Type B pancreatic cell (in vitro differentiated cells): ENCODE measurements at places on chromosomes 12 and 14.

- peaks cover 5% of the 10 kb centered on the region for H3K4me1 ChIP-seq
- H3K27ac ChIP-seq, result no peak overlapping the region
- peak; percentile 81 for DNase-seq
- H3K27me3 ChIP-seq, result peaks cover 35% of the 10 kb centered on the region
- H3K36me3 ChIP-seq, result no peaks in the 10 kb centered on the region
Measured at GRCh38 chr14:70045844-70046535, 142.8 kb downstream of the SLC8A3 start.

GRCh38 chr14:21109377-21110138 lies 8.7 kb downstream of the TMEM253 start:
- H3K4me1 ChIP-seq, result peaks cover 40% of the 10 kb centered on the region
- no peak overlapping the region for H3K4me3 ChIP-seq
- no peaks in the 10 kb centered on the region for H3K27me3 ChIP-seq
- H3K27ac ChIP-seq, result no peak overlapping the region

DNA sequence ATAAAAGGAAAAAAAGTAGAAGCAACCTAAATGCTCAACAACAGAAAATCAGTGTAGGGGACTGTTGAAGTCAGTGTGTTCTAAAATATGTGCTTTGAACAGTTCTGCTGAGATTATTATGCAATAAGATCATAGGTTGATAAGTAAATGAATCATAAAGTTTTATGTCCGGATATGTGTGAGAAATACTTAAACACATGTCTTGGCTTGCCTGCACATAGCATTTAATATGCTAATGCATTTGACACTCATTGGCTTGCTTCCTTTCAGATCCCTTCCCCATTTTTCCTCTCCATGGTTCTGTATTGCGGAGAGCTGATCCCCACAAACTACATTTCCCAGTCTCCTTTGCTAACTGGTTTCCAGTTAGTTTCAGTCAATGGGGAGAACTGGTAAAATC lies 573.8 kb upstream of the TBX3 start:
- no peaks in the 10 kb centered on the region for H3K27me3 ChIP-seq
- H3K4me1 ChIP-seq, result peaks cover 21% of the 10 kb centered on the region
- no peak overlapping the region for H3K4me3 ChIP-seq

DNA sequence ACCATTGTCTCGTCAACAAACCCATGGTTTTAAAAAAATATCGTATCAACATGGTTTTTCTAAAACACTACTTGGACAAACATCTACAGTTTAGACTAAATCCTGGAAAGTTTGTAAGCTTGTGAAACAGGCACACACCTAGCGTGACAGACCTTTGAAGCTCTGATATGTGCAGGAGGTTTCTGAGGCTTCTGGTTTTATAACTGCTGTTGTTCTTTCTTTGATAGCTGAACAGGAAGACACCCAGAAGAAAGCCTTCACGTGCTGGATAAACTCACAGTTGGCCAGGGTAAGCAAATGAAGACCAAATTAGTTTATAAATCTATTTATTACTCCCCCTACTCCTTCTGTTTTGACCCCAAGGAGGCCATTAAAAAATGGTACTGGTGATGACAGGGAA lies 87.6 kb downstream of the SYNE2 start:
- no peak overlapping the region for H3K27ac ChIP-seq
- no peak overlapping the region for H3K4me3 ChIP-seq
- DNase-seq, result no peak
- H3K4me1 ChIP-seq, result no peaks in the 10 kb centered on the region
- H3K36me3 ChIP-seq, result peaks cover 6% of the 10 kb centered on the region

GRCh38 chr12:10069099-10069498 lies 29.7 kb downstream of the CLEC1A start:
- no peaks in the 10 kb centered on the region for H3K27me3 ChIP-seq
- no peak for DNase-seq
- H3K36me3 ChIP-seq, result no peaks in the 10 kb centered on the region
- H3K4me1 ChIP-seq, result no peaks in the 10 kb centered on the region
- H3K4me3 ChIP-seq, result no peak overlapping the region

- H3K4me1 ChIP-seq, result peaks cover 24% of the 10 kb centered on the region
- no peak for DNase-seq
- peaks cover 14% of the 10 kb centered on the region for H3K36me3 ChIP-seq
- peak overlapping the region; percentile 99 for H3K27ac ChIP-seq
- H3K4me3 ChIP-seq, result peak overlapping the region; percentile 97
- no peaks in the 10 kb centered on the region for H3K27me3 ChIP-seq
Measured at GRCh38 chr14:39169541-39169900, 612 bp downstream of the TRAPPC6B start.

DNA sequence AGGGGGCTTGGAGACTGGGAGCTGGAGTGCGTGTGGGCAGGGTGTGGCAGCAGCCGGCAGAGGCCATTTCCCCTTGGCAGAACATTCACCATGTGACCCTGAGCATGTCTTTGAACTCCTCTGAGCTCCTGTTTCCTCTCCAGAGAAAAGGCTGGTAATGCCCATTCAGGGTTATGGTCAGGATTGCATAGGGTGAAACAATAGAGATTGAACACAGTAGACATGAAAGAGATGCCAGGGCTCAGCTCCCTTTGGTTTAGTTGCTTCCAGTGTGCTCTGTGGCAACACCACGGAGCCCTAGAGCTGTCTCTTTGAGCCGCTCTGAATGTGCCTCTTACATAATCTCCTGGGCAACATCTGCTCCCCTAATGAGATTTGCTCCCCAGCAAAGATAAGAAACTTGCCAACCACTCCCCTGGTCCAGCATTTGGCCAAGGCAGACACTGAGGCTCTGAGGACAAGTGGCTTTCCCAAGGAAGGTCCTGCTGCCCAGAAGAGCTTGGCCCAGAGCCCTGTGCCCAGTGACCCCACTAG lies 4.6 kb downstream of the IFI27 start:
- H3K27ac ChIP-seq, result no peak overlapping the region
- H3K4me1 ChIP-seq, result peaks cover 4% of the 10 kb centered on the region
- DNase-seq, result peak; percentile 43

DNA sequence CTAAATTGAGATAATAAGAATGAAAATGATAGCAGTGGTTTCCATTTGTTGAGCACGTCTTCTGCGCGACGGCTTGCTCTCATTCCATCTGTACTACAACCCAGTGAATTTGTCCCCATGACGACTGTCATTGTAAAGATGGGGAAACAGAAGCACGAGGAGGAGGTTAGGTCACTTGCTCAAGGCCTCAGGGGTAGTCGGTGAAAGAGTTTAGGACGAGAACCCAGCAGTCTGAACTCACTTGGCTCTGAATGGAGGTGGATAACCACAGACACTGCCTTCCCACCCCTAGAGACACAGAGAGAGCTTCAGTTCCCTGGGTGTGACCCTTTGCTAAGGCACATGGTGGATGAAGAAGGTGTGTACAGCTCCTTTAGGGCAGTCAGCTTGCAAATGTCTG lies 30.9 kb upstream of the PLEKHG3 start:
- no peak overlapping the region for H3K4me3 ChIP-seq
- no peaks in the 10 kb centered on the region for H3K27me3 ChIP-seq
- no peak for DNase-seq
- H3K4me1 ChIP-seq, result peaks cover 9% of the 10 kb centered on the region

GRCh38 chr12:59131462-59131861 lies 211.2 kb upstream of the LRIG3 start:
- no peak overlapping the region for H3K27ac ChIP-seq
- no peak overlapping the region for H3K4me3 ChIP-seq

DNA sequence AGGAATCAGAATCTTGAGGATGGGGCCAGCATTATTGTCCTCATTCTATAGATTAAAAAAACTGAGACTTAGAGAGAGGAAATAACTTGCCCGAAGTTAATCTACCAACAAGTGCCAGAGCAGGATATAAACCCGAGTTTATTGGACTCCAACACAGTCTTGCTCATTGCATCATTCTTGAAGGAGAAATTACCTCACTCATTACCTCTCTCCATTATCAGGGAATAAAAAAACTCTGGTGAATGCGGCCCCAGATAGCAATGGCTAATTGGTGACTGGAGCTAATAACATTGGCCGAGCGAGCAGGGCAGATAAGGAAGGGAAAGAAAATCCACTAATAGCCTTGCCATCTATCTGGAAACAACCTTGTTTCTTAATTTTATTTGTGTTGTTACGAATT lies 24.7 kb upstream of the TMED10 start:
- DNase-seq, result no peak
- no peaks in the 10 kb centered on the region for H3K36me3 ChIP-seq
- H3K4me1 ChIP-seq, result peaks cover 9% of the 10 kb centered on the region
- H3K4me3 ChIP-seq, result no peak overlapping the region
- peak overlapping the region; percentile 91 for H3K27ac ChIP-seq

- DNase-seq, result no peak
- no peak overlapping the region for H3K27ac ChIP-seq
- no peak overlapping the region for H3K4me3 ChIP-seq
- no peaks in the 10 kb centered on the region for H3K4me1 ChIP-seq
- no peaks in the 10 kb centered on the region for H3K36me3 ChIP-seq
Measured at GRCh38 chr12:52515927-52516831, 4.0 kb downstream of the KRT5 start.

- peak overlapping the region; percentile 65 for H3K4me3 ChIP-seq
- DNase-seq, result no peak
- peaks cover 58% of the 10 kb centered on the region for H3K27me3 ChIP-seq
- no peak overlapping the region for H3K27ac ChIP-seq
- H3K36me3 ChIP-seq, result no peaks in the 10 kb centered on the region
- peaks cover 16% of the 10 kb centered on the region for H3K4me1 ChIP-seq
Measured at GRCh38 chr14:100158566-100159093, 815 bp downstream of the DEGS2 start.

- no peaks in the 10 kb centered on the region for H3K27me3 ChIP-seq
- no peak overlapping the region for H3K4me3 ChIP-seq
- peaks cover 9% of the 10 kb centered on the region for H3K4me1 ChIP-seq
- H3K36me3 ChIP-seq, result peaks cover 27% of the 10 kb centered on the region
- H3K27ac ChIP-seq, result no peak overlapping the region
Measured at GRCh38 chr12:123395236-123395635, 11.3 kb downstream of the KMT5A start.

GRCh38 chr12:61821381-61821780 lies 438.8 kb upstream of the USP15 start:
- H3K4me1 ChIP-seq, result no peaks in the 10 kb centered on the region
- no peak overlapping the region for H3K4me3 ChIP-seq
- DNase-seq, result no peak
- no peaks in the 10 kb centered on the region for H3K36me3 ChIP-seq

DNA sequence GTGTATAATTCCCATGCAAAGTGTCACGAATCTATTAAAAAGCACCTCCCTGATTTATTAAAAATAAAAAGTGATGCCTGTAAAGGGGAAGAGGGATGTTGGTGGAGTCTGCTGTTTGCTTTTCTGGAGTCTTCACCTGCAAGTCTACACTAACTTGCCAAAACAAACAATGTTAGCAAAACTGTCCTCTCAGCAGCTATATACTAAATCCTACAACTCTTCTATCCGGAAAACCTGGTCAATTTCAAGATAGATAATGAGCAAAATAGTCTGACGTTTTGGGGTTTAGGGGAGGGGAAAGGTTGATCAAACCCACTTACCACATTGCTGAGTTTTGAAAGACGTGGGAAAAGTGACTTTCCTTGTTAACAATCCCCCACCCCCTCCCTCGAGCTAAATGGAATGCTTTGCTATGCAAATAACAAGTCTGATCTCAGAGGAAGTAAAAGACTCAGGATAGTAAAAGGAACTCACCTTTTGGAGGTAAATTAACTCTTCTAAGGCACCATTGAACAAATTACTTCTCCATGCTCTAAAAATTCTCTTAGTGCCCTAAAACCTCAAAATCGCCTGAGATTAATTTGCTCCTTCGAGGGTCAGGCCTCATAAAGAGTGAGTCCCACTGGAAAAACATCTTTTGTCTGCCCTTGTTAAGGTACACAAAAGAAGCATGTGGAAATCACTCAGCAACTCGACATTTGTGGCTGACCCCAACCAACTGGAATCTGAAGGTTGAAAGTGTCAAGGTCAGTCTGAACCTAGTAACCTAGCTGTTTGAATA lies 13.5 kb downstream of the BMP4 start:
- no peak for DNase-seq
- H3K27me3 ChIP-seq, result peaks cover 33% of the 10 kb centered on the region
- H3K4me1 ChIP-seq, result peaks cover 11% of the 10 kb centered on the region
- peak overlapping the region; percentile 27 for H3K4me3 ChIP-seq
- no peak overlapping the region for H3K27ac ChIP-seq

DNA sequence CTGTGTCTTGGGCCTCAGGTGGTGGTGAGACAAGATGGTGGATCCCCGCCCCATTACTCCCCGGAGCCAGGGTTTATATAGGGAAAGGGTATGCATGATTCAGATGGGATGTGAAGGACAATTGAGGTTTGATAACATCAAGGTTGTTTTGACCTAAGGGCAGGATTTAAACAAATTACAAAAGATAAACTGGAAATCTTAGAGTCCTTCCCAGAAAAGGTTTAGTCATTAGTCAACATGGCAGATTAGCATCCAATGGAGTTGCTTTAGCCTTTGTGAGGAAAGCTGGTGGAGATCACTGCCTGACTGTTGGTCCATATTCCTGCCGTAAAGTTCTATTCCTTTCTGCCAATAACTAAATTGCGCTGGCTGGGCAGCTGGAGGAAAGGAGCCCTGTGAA lies 15.6 kb upstream of the FRMD6 start:
- peaks cover 10% of the 10 kb centered on the region for H3K4me1 ChIP-seq
- H3K27me3 ChIP-seq, result no peaks in the 10 kb centered on the region
- H3K27ac ChIP-seq, result no peak overlapping the region
- DNase-seq, result no peak
- no peaks in the 10 kb centered on the region for H3K36me3 ChIP-seq

- H3K4me3 ChIP-seq, result no peak overlapping the region
- H3K27ac ChIP-seq, result no peak overlapping the region
- no peak for DNase-seq
Measured at GRCh38 chr12:74066476-74066875, 471.2 kb upstream of the ATXN7L3B start.

DNA sequence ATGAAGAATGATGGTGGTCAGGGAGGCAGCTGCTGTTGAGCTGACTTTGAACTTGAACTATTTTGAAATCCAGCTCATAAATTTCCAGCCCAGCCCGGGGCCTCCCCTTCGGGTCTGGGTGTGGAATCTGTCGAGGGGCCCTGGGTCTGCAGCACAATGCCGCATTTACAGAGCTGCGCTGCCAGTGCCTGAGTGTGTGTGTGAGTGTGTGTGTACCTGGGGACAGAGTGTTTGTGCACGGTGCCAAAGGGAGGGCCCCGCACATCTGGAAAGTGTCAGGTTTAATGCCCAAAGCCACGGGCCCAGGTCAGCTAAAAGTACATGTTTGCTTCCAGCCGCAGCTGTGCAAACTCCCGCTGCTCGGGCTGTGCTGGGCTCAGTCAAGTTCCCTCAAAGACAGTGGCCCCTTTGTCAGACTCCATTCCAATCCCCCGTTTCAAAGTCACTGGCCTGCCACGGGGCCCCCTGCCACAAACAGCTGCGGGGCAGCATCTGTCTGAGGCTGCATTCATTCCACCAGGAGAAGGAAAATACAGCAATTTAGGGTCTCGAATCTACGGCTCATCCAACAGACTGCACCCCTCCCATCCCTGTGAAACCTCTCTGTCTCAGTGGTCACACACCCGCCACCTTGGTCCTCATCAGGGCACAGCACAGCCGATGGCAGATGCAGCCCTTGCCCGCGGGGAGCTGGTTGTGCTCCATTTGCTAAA lies 16.3 kb upstream of the RFLNA start:
- peak overlapping the region; percentile 10 for H3K27ac ChIP-seq
- H3K36me3 ChIP-seq, result no peaks in the 10 kb centered on the region
- peak overlapping the region; percentile 23 for H3K4me3 ChIP-seq

DNA sequence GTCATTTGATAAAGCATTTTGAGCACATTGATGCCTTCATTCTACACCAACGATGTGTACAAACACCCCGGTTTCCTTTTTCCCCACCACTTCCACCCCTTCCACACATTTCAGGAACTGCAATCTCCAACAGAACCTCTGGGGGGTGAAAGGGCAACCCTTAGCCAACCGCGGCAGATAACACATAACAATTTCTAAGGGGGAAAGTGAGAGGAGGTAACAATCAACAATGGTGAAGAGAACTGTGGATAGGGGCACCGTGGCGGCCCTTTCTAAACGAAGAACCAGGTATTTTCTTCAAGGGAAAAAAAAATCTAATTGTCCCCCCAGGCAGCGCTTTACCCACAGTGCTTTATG lies 1.1 kb downstream of the KITLG start:
- H3K4me1 ChIP-seq, result peaks cover 40% of the 10 kb centered on the region
- peak overlapping the region; percentile 97 for H3K4me3 ChIP-seq
- H3K27ac ChIP-seq, result peak overlapping the region; percentile 87
- no peaks in the 10 kb centered on the region for H3K36me3 ChIP-seq
